Inflammatory macrophage (primary cell): ENCODE measurements at places on chromosomes 6 and 20.

DNA sequence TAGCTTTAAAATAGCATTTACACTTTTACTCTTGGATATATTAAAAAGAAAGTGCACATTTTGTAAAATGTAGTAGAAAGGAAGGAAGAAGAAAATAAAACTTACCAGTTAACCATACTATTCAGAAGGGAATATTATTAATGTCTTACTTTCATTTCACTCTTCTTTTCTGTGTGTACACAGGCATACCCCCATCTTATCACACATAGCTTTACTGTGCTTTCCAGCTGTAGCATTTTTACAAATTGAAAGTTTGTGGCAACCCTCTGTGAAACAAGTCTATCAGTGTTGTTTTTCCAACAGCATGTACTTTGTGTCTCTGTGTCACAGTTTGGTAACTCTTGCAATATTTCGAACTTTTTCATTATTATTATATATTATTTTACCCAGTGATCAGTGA, 314.5 kb downstream of the UTRN start:
- DNase-seq = no peak

DNA sequence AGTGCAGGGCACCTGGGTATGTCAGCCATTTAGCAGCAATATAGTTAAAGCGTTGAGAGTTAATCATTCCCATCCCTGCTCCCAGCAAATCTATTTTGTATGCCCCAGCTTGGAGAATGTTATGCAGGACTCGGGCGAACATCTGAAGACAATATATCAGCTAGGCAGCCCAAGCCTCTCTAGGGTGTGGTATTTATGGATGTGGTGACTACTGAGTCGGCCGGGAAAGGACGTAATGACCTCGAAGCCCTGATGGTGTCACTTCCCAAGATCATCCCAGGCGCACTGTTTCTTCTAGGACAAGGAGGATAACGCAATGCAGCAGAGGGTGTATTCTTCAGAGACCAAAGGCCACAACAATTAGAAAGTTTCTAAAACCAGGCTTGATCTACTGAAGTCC, 63.6 kb upstream of the FAM184A start:
- no peak for DNase-seq

- DNase-seq = no peak
Observed at GRCh38 chr6:7886132-7886531, 24.5 kb downstream of the TXNDC5 start.

GRCh38 chr6:128806261-128806660, 76.7 kb upstream of the LAMA2 start:
- no peak for DNase-seq

- DNase-seq = no peak
Observed at GRCh38 chr6:106629859-106630163, 433 bp downstream of the QRSL1 start.

DNA sequence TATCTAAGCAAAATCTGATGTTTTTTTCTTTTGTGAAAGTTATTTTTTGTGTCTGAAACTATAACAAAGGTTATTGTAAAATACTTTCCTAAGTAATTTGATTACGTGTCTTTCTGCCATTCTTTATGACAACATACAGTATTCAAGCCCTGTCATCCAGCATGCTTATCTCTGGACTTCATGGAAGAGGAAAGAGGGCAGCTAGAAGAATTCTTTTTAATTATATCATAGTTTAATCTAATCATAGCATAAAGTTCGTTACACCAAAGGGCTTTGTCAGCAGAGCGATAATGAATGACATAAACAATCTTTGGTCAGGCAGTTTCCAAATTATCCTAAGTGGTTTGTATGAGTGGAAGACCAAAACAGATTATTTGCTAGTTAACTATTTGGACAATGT, 3.5 kb downstream of the ENPP3 start:
- DNase-seq = no peak

DNA sequence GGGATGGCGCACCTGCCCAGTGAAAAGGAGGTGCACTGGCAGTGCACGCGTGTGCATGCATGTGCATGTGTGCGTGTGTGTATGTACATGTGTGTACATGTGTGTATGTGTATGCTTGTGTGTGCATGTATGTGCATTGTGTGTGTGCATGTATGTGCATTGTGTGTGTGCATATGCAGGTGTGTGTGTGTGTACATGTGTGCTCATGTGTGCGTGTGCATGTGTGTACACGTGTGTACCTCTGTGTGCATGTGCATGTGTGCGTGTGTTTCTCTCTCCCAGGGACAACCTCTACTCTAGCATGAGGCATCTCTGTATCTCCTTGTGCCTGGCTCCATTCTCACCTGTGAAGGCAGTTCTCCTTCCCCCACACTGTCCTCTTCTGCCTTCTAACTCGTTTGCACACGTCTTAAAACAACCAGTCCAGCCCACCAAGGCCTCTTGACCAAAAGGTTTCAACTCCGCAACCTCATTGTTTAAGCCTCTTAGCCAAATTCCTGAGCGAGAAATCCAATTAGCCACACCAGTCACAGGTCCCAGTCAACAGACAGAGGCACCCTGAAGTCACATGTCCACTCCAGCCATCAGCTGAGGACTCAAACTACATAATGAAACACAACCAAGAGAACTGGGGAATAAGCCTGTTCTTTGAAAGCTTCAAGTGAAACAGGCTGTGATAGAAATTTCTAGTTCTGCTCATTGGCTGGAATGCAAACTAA, 103.5 kb upstream of the PTPRT start:
- DNase-seq = no peak

DNA sequence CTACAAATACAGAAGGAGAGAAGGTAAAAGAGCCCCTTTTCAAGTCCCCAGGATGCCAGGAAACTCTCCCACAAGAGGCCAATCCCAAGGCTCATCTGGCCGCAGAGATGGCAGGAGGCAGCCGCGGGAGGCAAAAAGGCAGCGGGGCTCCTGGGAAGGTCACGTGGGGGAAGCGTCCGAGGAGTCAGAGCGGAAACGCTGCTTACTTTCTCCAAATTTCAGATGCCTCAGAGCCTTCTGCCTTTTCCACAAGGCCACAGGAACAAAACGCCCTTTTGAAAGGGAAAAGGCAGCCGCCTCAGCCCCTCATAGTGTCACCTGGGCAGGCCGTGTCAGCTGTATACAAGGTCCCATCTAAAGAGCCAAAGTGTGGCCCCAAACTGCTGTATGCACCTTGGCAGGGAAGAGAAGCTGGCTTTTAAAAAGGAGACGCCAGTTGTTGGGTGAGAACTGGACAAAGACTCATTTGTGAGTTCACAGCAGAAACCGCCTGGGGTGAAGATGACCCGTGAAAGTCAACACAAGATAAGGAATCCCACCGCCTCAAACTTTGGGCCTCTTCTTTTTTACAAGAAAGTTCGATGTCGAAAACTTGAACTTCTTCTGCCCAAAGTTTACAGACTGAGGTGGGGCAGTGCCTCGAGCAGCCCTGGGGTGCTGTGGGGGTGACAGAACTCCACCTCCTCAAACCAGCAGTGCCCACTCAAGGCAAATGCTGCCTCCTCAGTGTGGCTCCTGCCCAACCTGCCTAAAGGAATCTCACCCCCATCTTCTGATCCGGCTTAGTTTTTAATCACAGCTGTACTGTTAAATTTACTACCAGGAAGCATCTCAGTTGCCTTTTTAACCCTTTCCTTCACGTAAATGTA, 45.4 kb downstream of the EZR start:
- DNase-seq = no peak

GRCh38 chr6:11779329-11780096, 910 bp upstream of the ADTRP start:
- peak; percentile 94 for DNase-seq

DNA sequence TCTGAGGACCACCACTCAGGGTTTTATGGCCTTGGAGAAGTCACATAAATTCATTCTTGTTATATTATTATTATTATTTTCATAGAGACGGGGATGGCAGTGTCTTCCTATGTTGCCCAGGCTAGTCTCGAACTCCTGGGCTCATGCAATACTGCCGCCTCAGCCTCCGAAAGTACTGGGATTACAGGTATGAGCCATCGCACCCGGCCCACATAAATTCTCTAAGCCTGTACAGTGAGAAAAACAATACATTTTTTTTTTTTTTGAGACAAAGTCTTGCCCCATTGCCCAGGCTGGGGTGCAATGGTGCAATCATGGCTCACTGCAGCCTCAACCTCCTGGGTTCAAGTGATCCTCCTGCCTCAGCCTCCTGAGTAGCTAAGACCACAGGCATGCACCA, 753 bp upstream of the FASTKD5 start:
- no peak for DNase-seq

- DNase-seq = peak; percentile 11
Observed at GRCh38 chr6:104789770-104790190, 69.9 kb downstream of the HACE1 start.

GRCh38 chr20:19813846-19814640, 56.0 kb downstream of the RIN2 start:
- DNase-seq = no peak

DNA sequence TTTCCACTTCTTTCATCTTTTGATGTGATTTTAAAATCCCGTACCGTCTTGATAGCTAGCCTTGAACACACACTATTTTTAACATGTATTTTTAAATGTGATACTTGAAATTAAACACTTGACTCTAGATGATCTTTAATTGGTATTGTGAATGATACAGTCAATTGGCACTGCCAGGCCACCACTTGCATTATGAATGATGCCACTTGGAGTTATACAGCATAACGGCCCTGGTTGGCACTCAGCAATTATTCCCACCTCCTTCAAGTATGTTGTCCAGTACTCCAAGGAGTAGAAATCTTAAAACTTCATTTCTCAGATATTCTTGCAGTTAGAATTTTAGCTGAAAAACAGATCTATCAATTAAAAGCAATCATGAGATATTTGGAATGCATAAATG, 62.9 kb downstream of the TENT5A start:
- DNase-seq = no peak

DNA sequence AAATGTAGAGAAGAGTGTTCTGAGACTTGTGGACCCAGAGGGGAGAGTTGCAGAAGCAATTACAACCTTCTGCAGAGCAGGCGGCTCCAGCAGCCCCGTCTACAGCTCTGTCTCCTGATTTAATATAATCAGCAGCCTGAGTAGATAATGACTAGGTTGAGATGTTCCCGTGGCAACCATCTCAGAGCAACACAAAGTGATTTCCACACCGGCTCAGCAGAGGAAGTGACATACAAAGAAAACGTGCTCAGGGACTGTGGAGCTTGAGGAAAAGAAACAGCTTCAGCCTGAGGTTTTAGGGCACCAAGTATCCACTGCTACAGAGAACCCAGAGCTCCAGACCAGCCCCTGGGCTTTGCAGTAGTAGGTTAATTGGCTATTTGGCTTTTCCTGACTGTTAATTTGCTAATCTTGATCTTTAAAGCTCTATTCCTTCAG, 136.4 kb downstream of the MTFR2 start:
- DNase-seq = peak; percentile 72

GRCh38 chr6:451336-451735, 59.8 kb downstream of the IRF4 start:
- DNase-seq = no peak

GRCh38 chr20:40980828-40981310, 47.8 kb upstream of the TOP1 start:
- DNase-seq = no peak
